ENCODE measurements at places on chromosomes 3 and 15.

DNA sequence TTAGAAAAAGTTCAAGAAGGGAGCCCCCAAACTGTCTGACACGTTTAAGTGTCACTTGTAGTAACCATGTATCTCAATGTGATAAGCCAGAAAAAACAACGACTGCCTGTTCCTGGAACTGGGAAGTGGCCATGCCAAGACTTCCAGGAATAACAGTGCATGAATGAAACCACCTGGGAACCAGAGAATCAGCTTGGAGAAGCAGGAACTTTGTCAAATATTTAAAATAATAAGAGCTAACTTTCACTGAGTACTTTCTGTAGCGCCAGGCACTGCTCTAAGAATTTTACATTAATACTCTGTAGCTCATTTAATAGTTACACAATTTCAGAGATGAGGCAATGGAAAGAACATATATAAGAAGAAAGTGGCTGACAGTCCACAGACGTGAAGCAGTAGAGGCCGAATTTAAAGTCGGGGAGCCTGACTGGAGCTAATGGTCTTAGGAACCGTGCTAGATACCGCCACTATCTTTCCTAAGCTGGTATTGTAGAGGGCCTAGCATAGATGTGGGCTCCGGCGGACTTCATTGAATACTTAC lies 876 bp downstream of the PLSCR1 start:
- DNase-seq, result no peak

- no peak for DNase-seq
Measured at GRCh38 chr15:82177291-82178010, 85.1 kb downstream of the EFL1 start.

- no peak for DNase-seq
Measured at GRCh38 chr15:100022806-100023205, 289.6 kb upstream of the LYSMD4 start.

- no peak for DNase-seq
Measured at GRCh38 chr3:110686701-110687100, 384.9 kb upstream of the NECTIN3 start.

DNA sequence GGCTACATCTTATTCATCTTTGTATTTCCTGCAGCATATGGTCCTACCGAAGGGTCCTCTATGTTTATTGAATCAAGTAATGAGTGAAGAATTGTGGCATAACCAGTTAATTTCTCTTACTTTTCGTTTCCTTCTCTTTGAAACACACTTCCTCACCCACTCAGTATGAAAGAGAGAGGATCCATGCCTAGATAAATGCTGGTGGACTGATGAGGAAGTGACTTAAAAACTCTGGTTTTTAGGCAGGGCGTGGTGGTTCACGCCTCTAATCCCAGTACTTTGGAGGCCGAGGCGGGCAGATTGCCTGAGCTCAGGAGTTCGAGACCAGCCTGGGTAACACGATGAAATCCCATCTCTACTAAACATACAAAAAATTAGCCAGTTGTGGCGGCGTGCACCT lies 2.2 kb upstream of the MB21D2 start:
- DNase-seq, result no peak
